ENCODE measurements at places on chromosomes 13 and 19.

DNA sequence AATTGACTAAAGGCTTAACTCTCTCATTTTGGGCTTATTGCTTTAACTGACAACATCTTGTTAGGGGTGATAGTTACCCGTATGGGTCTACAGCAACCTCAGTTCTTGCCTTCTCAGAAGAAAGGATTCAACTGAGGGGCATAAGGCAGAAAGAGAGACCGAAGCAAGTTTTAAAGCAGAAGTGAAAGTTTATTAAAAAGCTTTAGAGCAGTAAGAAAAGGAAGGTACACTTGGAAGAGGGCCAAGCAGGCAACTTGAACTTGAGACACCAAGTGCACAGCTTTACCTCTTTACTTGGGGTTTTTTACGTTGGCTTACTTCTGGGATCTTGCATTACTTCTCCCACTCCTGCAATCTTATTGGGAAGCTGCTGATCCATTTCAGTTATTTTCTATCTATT, 246.9 kb upstream of the PRR20A start:
- DNase-seq: no peak

DNA sequence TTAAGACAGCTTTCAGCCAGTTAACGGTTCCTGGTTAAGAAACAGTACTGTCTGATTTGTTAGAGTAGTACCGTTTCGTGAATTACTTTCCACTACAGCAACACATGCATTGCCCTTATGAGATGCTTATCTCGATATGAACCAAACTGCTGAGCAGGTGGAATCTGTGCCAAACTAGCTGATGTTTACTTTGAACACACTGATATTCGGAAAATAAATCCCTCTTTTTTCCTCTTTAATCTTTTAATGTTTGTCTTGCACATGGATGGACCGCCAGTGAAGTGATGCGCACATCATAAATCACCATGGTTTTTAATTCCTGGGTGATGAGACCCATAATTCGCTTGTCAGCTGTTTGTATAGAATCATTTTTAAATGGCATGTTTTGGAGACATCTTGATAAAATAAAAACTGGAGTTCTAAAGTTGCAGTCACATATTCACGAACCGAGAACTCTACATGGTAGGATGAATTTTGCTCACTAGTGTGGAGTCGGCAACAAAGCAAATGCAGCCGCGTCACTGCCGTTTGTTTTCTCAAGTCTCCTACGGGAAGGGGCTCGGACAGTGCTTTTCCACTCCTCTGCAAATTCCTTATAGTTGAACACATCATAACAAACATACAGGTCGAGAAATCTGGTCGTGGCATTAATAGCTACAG, 1.1 kb downstream of the GJA3 start:
- DNase-seq: no peak

DNA sequence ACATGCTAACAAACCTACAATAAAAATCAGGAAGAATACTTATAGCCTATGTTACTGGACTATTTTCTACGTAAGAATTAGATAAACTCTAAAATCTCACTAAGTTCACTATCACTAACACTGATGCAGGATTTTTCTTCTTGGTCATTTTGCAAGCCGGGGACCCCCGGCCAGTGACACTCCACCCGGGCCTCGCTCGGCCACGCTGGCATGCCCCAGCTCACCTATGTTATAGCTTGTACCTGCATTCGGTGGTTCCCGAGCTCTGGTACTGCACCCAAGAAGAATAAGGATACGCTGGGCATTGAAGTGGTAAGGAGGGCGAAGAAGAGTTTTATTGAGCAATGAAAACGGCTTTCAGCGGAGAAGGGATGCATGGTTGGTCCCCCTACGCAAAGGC, 245.3 kb upstream of the NBEA start:
- DNase-seq: no peak

DNA sequence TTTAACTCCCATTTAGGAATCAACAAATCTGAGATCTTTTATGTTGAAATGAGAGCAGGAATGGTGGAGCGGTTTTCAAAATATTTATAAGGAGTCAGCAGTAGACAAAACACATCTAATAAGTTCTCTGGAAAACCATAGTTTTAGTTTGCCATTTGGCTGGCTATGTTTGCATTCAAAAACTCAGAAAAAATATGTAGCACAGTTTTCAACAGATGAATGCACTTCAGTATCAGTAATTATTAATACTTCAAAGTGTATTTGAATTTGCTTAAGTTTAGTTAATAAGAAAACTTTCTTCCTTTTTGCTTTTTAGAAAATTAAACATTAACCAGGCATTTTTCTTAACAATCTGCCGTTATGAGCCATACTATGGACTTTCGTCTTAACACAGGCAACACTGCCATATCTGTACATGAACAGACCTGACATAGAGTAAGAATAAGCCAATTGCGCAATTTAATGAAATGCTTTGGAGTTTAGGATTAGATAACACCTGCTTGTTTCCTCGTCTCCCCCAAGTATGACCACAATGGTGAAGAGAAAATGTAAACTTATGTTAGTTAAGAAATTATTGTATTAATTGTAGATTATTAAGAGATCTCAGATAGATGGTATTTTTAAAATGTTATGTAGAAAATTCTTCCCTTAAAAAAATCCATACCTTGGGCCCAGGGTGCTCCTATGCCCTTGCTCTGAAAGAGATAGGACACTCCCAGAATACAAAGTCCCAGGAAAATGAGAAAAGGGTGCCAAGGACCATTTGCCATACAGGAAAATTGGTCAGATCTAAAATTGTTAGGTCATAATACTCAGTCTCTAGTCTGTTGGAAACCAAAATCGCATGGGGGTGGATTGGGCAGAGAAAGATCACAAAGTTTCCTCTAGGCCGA, 552.3 kb upstream of the ARGLU1 start:
- DNase-seq: no peak

DNA sequence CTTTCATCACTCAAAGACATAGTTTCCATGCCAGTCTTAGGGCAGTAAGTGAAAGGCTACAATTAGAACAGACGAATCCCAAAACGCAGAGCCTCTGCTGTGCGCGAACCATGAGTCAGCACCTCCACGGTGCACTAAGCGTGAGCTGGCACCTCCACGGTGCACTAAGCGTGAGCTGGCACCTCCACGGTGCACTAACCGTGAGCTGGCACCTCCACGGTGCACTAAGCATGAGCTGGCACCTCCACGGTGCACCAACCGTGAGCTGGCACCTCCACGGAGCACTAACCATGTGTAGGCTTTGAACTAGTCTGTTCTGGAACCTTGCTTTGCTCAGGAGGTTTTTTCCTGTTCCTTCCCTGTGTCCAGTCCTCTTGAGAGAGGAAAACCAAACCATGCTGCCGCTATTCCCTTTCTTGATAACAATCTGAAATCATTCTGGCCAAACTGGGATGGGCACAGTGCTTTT, 120.6 kb downstream of the IRS2 start:
- DNase-seq: no peak

- no peak for DNase-seq
Measured at GRCh38 chr13:40656358-40656757, 10.1 kb downstream of the FOXO1 start.

All from stimulated activated CD4-positive, alpha-beta T cell treated with anti-CD3 and anti-CD28 coated beads, Interleukin-1b, Interleukin-23, amount 100 ng/mL, for 4 hours (primary cell).